ENCODE measurements at places on chromosomes 4 and X.

DNA sequence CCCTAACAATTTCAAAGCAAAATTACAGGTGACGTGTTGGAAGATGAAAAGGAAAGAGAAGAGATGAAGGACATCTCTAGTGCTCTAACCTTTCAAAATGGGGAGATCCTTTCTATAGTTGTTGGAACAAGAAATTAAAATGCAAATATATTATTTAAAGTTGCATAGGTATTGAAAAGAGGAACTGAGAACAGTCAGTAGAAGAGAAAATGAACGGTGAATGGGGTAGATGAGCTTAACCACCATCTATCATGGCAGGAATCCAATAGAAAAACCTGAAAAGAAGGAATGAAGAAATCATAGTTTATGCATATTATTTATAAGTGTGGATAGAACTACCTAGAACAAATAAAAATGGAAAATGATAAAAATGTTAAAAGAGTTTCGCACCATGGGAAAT lies 42.0 kb downstream of the ANXA5 start:
- no peak for DNase-seq

GRCh38 chrX:57573754-57574153 lies 18.1 kb upstream of the ZXDB start:
- peak; percentile 4 for DNase-seq

DNA sequence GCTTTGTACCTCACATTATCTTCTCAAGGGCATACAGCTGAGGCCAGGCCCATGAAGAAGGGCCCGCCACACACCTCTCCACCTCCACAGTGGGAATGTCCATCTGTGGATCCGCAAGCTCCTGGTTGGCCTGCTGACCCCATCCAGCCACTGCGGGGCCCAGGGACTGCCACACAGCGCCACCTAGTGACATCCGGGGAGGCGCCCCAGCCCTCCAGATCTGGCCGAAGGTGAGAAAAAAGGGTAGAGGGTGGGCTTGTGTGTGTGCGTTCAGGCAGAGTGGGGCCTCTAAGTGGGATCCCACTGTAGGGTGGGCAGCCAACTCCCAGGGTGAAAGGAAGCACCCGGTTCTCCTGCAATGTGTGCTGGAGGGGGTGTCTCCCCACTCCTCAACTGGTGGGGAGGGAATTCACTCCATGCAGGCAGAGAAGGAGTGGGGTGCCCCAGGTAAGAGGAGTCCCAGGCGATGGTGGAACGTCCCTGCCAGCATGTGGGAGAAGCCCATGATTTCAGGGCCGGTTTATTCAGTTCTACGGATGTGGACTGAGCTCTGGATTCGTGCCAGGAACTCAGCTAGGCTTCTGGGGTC lies 117.3 kb downstream of the ENPP6 start:
- no peak for DNase-seq

DNA sequence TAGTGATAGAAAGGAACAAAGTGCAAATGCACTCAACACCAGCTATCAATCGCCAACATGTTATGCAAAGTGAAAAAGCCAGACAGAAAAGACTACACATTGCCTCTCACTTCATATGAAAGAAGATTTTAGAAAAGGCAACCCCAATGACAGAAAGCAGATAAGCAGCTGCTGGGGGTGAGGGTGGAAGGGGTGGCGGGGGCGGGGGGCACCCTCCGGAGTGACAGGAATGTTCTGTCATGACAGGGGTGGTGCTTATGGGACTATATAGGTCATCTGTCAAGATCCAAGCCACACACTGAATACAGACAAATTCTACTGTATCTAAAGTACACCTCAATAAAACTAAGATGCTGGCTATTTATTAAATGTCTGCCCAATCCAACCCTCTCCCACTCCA lies 10.7 kb downstream of the WDR1 start:
- no peak for DNase-seq

DNA sequence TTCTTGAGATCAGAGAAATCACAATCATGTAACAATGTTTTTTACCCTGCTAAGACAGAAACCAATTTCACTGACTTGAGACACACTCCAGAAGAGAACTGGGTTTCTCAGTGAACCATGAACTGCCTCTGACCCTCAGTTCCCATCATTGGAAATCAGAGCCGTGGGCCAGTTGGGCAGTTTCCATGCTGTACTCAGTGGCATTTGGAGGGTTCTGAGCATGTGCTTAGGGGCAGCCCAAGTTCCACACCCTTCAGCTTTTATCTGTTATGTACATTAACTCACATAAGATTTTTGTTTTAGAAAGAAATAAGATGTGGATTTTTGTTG lies 77.9 kb downstream of the BTC start:
- no peak for DNase-seq

DNA sequence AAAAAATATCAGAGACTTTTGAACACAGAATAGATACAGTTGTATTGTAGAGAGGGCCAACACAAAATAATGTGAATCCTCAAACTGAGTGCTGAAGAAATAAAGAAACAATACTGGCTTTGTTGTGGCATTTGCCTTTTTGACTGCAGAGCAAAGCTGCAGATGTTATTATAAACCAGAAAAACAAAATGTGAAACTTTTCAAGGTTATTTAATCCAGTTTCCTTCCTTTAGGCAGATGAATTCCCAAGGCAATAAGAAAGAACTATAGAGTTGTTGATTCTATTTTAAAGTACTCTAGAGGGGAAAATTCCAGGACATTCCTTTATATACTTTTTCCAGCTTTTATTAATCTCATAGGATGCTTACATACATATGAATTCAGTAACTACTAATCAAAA lies 186.8 kb downstream of the NDST4 start:
- DNase-seq, result no peak

DNA sequence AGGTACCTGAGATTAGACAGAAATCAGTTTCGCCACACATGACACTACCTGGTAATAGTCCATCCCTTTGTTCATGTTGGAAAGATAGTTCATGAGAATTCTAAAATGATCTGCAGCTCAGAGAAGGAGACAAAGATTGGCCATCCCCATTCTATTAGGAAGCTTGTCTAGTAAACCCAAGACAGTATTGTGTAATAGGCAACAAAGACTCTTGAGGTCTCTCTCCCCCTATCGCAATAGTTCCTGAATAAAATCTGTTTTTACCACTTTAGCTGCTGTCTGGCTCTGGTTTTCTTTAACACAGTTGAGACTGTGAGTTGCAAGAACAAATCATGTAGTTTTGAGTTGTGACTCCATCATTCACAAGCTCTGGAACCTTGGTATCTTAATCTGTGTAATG lies 14.8 kb upstream of the BBS7 start:
- DNase-seq, result no peak

DNA sequence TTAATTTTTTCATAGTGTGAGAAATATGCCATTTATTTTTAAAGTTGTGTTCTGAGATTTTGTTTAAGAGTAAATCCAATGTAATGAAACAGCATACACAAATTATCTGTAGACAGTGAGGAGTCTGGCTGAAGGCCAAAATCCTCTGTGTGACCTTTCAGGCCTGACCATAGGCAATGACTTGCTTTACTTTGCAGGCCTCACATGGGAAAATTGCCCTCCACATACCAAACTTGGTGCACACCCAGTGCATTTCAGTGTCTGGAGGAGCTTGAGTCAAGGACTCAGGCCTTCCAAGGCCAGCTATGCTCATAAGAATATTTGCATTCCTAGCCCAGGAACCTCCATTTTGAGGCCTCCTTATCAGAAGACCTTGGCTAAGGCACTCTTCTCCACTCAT lies 430.1 kb downstream of the GABRG1 start:
- no peak for DNase-seq

DNA sequence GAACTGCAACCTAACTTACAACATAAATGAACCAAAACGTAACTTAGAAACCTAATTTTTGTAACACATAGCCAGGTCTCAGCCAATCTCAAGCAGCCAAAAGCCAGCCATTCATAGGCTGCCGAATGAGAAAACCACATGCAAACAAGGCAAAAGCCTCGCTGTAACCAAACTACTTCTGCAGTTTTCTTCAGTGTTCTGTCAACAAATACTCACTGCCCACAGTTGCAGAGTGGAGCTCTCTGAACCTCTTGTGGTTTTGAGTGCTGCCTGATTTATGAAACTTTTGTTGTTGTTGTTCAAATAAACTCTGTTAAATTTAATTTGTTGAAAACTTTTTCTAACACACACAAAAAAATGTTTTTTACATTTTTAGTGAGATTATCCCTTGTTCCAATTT lies 251.2 kb downstream of the PAPSS1 start:
- DNase-seq, result no peak

GRCh38 chr4:52110171-52110570 lies 59.1 kb downstream of the SPATA18 start:
- no peak for DNase-seq

DNA sequence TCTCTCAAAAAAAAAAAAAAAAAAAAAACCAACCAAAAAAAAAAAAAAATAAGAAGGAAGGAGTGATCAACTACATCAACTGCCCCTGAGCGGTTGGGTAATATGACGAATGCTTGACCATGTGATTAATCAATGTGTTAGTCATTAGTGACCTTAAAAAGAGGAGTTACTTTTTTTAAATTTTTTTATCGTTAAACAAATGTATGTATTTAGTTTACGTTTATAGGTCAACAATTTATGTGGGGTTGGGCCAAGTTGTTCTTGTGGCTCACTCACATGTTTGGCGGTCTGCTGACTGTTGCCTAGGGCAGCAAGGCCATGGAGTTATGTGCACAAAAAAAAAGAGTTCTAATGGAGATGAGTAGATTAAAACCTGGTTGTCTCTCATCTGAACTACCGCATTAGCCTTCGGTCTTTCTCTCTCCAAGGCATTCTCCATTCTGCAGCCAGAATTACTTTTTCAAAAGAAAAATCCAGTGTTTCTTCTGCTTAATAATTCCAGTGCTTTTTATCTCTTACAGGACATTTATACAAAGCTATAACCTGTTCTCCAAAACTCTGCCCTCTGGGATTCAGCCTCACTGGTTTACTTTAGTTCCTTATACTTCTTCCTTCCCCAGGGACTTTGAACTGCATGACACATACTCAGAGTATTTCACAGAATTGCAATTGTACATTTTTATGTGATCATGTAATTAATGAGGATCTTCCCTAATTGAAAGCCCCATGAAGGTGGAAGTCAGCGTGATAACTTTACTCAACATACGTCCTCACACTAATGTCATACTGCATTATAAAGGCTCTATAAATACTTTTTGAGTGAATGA lies 505.5 kb downstream of the ANKRD50 start:
- no peak for DNase-seq

GRCh38 chrX:133134282-133134681 lies 37.4 kb upstream of the USP26 start:
- no peak for DNase-seq

Measured in effector memory CD8-positive, alpha-beta T cell (primary cell).